ENCODE measurements at places on chromosomes 16 and 17. TPM values are rescaled to one million over a fixed set of nuclear protein-coding genes. Genes with fewer than 3 reads are reported as not detected.

DNA sequence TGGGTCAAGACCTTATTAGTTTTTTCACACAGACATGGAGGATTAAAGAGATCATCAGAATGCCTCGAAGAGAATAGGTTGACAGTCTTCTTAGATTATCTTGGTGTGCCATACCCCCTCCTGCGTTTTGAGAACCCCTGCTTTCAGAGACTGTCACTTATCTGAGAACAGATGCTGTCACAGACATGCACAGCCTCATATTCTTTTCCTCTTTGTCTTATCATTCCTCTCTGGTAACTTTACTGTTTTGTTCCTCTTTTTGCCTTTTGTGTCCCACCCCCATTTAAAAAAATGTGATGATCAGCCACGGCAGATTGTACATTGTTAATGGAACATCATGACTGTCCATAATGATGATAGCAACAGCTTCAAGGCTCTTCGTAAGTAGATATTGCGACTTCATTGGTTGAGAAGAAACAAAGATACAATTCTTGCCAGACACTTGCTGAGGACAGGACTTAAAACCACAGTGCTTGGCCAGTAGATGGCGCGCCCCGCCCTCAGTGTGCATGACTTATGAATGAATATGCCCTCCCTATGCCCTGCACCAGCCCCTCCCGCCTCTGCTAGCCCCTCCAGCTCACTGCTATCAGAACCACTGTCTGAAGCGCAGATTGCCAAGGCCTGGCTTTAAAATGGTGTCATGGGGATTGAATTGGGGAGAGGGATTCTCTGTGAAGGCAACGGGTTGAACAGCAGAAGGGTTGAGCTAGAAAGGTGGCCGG is 2.6 kb upstream of the PITPNC1 start:
- peak; percentile 89 for DNase-seq

DNA sequence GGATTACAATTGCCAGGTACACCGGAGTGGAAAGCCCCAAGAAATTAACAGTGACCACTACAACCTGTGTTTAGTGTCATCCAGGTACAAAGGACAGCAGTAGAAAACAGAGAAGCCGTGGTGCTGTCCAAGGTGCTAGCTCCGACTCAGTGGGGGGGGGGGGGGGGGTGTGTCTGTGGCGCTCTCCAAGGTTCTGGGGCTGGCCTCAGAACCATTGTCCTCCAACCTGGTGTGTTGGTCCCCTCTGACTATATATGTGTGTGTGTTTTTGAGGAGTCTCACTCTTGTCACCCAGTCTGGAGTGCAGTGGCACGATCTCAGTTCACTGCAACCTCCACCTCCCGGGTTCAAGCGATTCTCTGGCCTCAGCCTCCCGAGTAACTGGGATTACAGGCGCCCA is 5.8 kb upstream of the ZNF23 start:
- peak; percentile 33 for DNase-seq

- DNase-seq, result no peak
Measured at GRCh38 chr16:50559342-50559741, 11.1 kb downstream of the NKD1 start.

DNA sequence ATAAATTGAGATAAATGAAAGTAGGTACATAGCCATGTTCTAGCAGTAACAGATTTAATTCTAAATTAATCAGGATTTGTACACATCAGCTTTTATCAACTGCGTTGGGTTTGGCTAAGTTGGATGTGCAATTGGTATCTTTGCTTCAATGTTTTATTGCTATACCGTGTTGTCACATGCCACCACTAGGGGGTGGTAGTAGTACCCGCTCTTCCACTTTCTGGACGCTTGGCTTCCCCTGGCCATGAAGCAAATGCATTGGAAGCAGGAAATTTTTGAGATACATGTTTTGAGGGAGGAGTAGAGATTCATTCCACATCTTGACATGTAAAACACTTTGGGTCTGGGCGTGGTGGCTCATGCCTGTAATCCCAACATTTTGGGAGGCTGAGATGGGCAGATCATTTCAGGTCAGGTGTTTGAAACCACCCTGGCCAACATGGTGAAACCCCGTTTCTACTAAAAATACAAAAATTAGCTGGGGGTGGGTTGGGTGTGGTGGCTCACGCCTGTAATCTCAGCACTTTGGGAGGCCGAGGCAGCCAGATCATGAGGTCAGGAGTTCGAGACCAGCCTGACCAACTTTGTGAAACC is 58.6 kb downstream of the EMP2 start:
- DNase-seq, result peak; percentile 81

DNA sequence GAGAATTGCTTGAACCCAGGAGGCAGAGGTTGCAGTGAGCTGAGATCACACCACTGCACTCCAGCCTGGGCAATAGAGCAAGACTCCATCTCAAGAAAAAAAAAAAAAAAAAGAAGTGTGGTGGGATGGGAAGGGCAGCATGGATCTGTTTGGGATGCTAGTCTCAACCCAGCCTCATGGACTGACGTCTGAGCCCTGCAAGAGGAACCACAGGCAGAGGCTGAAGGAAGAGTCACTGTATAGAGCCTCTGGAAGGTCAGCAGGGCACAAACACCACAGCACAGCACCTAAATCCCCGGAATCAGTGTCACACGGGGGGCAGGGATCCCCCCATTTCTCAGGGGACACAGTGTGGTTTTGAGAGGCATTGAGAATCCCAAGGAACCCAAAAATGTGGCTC is 10.9 kb upstream of the CXCL16 start:
- no peak for DNase-seq

DNA sequence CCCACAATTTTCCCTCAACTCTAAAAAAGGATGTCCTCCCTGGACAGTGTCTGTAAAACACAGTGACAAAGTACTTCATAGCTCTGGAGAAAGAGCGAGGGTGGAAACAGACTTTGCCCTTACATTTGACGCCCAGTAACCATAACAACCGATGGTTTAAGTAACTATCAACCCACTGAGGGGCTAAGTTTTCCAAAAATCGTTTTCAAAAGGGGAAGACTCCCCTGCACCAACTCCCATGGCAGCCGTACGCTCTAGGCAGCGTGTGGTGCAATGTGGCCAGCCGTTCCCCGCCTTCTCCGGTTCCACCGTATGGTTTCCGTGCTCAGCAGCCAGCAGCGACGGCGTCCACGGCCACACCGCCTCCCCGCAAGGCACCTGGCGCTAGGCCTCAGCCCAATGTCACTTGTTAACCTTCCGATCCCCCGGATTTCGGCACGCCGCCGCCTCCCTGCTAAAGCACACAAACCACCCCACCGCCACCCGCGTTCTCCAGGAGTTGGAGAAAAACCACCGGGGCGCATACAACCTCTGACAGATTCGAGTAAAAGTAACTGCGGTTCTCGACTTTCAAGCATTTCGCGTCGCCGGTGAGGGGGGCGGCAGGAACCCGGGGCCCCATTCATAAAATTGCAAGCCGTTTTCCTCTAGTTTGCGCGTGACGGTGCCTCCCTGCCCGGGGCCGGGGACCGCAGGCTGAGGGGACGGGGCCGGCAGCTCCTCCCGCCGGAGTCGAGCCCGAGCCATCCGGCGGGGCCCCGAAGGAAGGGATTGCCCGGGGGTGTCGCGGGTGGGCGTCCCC is 661 bp downstream of the TEX2 start:
- DNase-seq, result no peak

DNA sequence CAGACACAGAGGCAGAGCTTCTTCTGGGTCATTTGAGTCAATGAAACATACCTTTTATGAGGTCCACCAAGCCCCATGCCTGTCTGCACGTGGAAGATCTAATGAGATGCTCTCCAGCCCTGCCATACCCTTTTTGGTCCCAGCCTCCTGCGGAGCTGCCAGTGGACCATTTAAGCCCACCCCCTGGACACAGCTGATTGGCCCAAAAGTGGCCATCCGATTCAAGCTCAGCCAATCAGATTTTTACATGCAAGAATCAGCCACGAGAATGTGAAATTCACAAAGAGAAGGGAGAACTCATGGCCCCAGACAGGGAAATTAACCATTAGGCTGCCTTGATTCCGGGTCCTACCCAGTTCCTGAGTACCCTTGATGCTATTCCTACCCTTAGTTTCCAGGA is 231.0 kb upstream of the EEF2KMT start:
- no peak for DNase-seq

DNA sequence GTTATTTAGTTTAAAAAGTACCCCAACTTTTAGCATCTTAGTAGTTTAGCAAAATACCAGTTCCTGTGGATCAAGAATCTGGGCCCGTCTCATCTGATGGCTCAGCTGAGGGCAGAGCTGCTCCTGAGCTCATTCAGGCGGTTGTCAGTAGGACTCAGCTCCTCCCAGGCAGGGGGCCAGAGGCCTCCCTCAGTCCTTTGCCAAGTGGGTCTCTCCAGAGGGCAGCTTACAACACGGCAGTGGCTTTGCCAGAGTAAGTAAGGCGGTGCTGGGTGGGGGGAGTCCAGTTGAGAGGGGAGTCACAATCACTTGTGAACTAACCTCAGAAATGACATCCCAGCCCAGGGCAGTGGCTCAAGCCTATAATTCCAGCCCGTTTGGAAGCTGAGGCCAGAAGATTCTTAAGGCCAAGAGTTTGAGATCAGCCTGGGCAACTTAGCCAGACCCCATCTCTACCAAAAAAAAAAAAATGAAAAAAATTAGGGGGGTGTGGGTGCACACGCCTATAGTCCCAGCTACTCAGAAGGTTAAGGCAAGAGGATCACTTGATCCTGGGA is 81.5 kb upstream of the MED9 start:
- no peak for DNase-seq

- DNase-seq, result no peak
Measured at GRCh38 chr16:85149776-85150175, 37.5 kb upstream of the CIBAR2 start.

DNA sequence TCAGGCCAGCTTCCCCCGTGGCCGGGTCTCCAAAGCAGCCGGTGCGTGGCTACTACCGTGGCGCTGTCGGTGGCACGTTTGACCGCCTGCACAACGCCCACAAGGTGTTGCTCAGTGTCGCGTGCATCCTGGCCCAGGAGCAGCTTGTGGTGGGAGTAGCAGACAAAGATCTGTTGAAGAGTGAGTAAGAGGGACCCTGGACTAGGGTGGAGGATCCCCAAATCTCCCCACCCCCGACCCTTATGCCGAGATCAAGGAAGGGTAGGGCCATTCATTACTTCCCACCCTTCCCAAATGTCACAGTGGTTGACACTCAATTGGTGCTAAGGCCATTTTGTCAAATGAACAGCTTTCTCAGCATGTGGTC is 1.2 kb downstream of the COASY start:
- DNase-seq, result no peak

- no peak for DNase-seq
Measured at GRCh38 chr17:8935191-8935590, 30.3 kb downstream of the PIK3R5 start.

GRCh38 chr17:27624539-27624938 is 6.4 kb upstream of the LGALS9 start:
- DNase-seq, result peak; percentile 33

DNA sequence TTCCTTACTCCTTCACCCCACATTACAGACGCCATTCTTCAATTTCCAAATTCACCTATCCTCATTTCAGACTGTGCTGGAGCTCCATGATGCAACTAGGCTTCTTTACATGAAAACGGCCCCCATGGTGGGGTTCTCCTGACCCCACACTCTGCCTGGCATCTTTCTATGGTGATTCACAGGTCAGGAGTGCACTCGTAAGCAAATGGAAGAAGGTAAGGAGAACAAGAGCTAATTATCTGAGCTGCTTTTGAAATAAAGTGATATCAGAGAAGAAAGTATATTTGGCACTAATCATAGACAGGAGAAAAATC is 27.5 kb upstream of the SUPT4H1 start:
- no peak for DNase-seq

- DNase-seq, result no peak
Measured at GRCh38 chr16:74052016-74052415, 244.6 kb upstream of the PSMD7 start.

The RABEP2 gene
- total RNA-seq, result 27.4 TPM

The ARHGDIG gene
- 1.6 TPM for total RNA-seq

The BCAR1 gene
- 26.9 TPM for total RNA-seq

The CNTNAP4 gene
- 0.49 TPM for total RNA-seq

The DNASE1L2 gene
- total RNA-seq, result 0.16 TPM
